GM12878 (cell line): ENCODE measurements at places on chromosomes 4 and X. TPM values are rescaled to one million over a fixed set of nuclear protein-coding genes. Genes with fewer than 3 reads are reported as not detected.

DNA sequence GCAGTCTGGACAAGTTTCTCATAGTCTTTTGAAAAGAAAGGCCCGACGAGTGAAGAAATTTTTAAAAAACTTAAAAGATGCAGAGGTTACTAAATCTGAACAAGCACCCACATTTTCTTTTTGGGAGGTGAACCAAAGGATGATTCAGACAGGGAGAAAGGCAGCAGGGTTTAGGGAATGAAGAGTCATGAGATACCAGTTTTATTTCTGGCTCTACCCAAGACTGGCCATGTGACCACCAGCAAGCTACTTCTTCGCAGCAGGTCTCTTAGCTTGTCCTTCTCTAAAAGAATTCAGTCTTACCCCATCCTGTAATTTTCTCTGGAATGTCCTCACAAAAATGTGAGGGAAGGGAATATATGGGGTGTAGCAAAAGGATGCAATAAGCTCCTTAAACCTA is 37.6 kb downstream of the AMOT start:
- no peak overlapping the region for H3K27ac ChIP-seq
- DNase-seq = no peak
- no peaks in the 10 kb centered on the region for H3K27me3 ChIP-seq
- H3K36me3 ChIP-seq = no peaks in the 10 kb centered on the region

DNA sequence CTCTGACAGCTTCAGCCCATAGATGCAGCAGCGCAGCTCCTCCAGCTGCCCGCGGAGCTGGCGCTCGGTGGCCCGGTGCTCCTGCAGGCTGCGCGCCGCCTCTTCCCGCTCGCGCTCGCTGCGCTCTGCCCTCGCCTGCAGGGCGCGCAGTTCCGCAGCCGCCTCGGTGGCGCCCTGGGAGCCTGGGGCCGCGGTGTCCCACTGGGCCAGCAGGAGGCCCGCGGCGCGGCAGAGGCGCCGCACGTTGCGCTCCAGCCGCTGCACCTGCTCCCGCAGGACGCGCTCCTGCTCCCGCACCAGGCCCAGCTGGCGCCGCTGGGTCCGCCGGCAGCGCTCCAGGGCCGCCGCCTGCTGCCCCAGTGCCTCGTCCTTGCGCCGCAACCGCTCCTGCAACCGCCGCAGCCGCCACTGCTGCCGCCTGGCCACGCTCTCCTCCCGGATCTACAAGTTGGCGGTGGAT is 10.1 kb downstream of the C4orf50 start:
- H3K27ac ChIP-seq = no peak overlapping the region
- no peaks in the 10 kb centered on the region for H3K4me1 ChIP-seq
- H3K36me3 ChIP-seq = no peaks in the 10 kb centered on the region

DNA sequence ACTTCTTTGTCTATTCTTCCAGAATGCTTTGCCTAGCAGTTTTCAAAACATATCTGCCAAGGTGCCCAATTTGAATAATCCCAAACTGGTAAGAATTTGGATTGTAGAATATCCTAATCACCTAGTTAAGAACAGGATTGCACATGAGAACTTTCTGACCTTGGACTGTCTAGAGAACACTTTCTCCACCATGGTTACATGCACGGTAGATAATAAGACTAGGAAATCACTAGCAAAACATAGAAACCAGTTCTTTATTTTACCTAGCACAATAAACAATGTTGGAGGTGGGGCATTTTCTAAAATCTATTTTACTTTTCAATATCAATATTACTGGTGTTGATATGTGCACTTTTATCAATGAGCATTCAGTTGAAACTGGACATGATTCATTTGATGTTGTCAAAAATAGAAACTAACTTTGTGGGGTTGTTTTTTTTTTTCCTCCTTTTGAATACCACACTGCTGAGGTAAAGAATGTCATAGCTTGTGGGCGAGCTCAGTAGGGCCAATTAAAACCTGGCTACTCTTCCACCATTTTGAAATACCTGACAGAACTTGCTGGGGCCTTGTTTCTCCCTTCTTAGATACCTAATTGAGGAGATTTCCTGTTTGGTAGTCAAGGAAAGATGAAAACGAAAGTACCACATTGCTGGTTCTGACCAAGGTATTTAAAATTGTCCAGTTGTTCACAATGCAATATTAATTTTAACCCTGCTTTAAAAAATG is 10.4 kb downstream of the MID1IP1 start:
- no peak overlapping the region; the same call in 1 of the 2 replicates for H3K27ac ChIP-seq
- H3K36me3 ChIP-seq = no peaks in the 10 kb centered on the region
- no peaks in the 10 kb centered on the region for H3K4me1 ChIP-seq

GRCh38 chr4:102478186-102478585 is 23.0 kb upstream of the NFKB1 start:
- H3K27me3 ChIP-seq = no peaks in the 10 kb centered on the region
- no peaks in the 10 kb centered on the region for H3K4me1 ChIP-seq
- H3K4me3 ChIP-seq = no peak overlapping the region
- H3K27ac ChIP-seq = no peak overlapping the region

DNA sequence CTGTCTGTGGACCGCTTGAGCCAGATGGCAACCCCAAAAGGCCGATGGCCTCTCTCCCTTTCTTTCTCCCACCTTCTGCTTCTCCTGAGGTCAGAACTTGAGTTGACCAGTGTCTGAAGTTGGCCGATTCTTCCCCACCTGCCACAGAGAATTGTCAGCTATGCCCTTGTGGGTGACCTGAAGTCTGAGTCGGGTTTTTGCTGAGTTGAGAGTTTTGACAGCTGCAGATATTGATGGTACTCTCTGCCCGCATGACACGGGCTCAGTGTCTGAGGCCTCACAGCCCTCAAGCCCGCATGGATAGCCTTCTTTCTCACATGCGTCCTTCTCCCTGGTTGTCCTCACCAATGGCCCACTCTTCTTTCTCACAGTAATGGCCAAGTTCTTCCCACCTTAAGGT is 111.0 kb downstream of the EFNB1 start:
- no peak overlapping the region for H3K27ac ChIP-seq
- H3K4me3 ChIP-seq = no peak overlapping the region
- H3K4me1 ChIP-seq = no peaks in the 10 kb centered on the region
- DNase-seq = no peak

DNA sequence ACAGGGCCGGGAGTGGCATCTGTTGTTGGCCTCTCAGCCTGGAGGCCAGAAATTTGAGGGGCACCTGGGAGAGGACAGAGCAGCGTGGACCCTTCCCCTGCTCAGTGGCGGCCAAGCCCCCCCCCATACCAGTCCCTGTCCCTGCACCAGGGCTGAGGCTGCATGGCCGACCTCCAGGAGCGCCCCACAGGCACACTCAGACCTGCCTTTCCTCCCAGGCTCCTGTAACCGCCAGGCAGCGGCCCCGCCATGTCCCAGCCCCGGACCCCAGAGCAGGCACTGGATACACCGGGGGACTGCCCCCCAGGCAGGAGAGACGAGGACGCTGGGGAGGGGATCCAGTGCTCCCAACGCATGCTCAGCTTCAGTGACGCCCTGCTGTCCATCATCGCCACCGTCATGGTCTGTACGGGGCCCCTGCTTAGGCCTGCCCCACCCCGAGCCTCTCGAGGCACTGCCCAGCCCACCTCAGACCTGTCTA is 15.3 kb downstream of the TMEM175 start:
- no peaks in the 10 kb centered on the region for H3K4me1 ChIP-seq
- H3K27ac ChIP-seq = no peak overlapping the region
- no peaks in the 10 kb centered on the region for H3K27me3 ChIP-seq
- DNase-seq = no peak
- H3K36me3 ChIP-seq = no peaks in the 10 kb centered on the region

DNA sequence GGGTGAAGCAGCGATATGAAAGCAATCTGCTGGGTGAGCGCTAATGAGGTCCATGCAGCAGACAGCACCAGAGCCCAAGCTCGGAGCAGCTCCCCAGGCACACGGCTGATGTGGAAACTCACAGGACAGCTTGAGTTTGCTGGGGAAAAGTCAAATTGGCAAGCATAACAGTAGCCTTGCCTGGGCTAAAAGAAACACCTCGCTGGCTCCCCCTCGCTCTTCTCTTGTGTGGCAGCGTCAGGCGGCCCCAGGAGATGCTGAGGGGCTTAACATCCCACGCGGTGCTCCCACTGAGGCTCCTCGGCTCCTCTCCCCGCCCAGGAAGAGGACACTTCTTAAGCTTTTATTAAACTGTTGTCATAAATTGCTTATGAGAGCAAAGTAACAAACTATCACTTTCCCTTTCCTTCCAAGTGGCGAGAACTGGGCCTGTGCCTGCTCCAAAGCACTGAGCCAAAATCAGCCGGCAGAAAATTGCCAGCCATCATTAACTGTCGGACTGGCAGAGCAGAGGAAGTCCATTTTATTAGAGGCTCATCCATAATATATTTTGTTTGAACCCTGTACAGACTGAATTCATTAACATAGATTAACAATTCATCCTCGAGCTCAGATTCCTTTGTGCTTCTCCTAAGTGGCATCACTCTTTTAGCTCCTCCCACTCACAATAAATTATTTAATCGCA is 111.4 kb downstream of the TSPAN5 start:
- H3K36me3 ChIP-seq = no peaks in the 10 kb centered on the region
- no peak for DNase-seq
- no peaks in the 10 kb centered on the region for H3K4me1 ChIP-seq

- H3K4me3 ChIP-seq = no peak overlapping the region
- H3K27me3 ChIP-seq = no peaks in the 10 kb centered on the region
- DNase-seq = no peak
- no peaks in the 10 kb centered on the region for H3K36me3 ChIP-seq
- H3K27ac ChIP-seq = no peak overlapping the region
- no peaks in the 10 kb centered on the region for H3K4me1 ChIP-seq
These were observed 63.7 kb upstream of the FMR1 start for GRCh38 chrX:147847999-147848398.

GRCh38 chr4:26330186-26330787 is 9.5 kb downstream of the RBPJ start:
- no peak overlapping the region for H3K27ac ChIP-seq
- no peak for DNase-seq
- no peaks in the 10 kb centered on the region for H3K27me3 ChIP-seq
- H3K4me3 ChIP-seq = no peak overlapping the region
- no peaks in the 10 kb centered on the region for H3K36me3 ChIP-seq

The TIGD4 gene
- 0.45 and 0.46 TPM in 2 replicates for total RNA-seq

The LONRF3 gene
- 0.10 and 0.16 TPM in 2 replicates for total RNA-seq

The NEUROG2 gene
- total RNA-seq = 1.9 and 2.9 TPM in 2 replicates

The PIN4 gene
- 6.4 and 8.2 TPM in 2 replicates for total RNA-seq

The SUPT20HL1 gene
- not detected in 2 replicates for total RNA-seq

The TRMT2B gene
- 13.0 and 14.2 TPM in 2 replicates for total RNA-seq

The CXorf49 gene
- total RNA-seq = not detected in 2 replicates
